G401 (cell line): ENCODE measurements at places on chromosomes 16 and 17.

GRCh38 chr17:38544839-38545209 lies 60.9 kb downstream of the SRCIN1 start:
- DNase-seq: peak; percentile 69

- no peak for DNase-seq
Observed at GRCh38 chr17:8757189-8757588, 1.2 kb downstream of the SPDYE4 start.

GRCh38 chr17:75459590-75460267 lies 3.3 kb downstream of the TMEM94 start:
- DNase-seq: peak; percentile 87

DNA sequence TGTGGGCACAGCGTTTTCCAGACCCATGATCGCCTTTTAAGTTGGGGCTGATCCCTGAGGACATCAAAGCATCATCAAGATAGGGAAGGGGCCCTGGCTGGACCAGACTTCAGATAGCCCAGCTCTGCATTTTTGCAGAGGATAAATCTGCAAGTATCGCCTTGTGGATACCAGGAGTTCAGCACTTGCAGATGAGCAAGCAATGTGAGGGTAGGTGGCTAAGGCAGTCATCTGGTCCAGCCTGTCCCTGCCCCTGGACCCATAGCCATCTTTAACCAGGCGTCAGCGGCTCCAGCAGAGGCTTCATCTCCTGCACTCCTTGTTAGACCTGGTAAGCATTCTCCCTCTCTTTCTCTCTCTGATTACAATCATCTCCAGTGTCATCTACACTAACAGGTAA lies 9.0 kb upstream of the MRPS23 start:
- DNase-seq: no peak

DNA sequence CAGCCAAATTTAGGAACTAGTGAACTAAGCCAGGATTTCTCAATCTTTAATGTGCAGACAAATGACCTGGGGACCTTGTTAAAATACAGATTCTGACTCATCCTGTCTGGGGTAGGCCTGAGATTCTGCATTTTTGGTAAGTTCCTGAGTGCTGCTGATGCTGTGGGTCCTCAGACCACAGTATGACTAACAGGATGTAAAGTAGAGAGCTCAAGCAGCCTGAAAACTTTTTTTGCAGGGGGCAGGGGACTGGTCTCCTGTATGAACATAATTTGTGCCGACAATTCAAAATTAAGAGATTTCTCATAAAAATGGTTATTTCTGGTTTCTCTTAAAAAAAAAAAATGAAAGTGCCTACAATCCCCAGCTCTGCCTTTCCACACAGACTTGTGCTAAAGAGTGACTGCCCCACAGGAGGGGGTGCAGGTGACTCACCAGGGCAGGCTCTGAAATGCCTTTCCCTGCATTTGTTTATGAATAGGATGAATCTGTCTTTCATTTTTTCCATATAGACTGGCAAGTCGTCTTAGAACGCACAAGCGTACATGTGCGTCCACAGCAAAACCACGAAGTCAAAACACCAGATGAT lies 271.5 kb downstream of the PHKB start:
- DNase-seq: no peak
